ENCODE measurements at places on chromosomes 13 and 19.

DNA sequence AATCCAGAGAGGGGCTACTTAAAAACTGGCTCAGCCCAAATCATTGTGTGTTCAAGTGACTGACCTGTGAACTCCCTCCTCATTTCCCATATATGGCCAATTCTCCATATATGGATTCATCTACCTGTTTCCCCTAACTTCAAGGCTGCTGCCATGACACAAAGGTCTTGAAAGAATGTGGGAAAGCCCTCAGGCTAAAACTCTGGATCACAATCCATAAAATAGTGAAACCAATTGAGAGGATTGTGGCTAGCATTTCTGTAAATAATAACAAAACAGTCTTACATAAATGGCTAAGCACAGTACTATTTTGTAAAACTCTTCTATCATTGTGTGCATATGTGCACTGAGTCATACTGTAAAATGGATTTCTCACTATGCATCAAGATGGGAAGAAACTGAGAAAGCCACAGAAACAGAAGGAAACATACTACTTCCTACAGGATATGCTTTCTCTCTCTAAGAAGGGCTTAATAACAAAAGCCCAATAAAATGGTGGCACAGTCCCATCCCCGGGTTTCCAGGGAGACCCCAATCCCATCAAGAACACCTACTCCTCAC lies 80.5 kb downstream of the FOXO1 start:
- no peak for DNase-seq

- DNase-seq: no peak
Observed at GRCh38 chr19:46841458-46842083, 9.1 kb downstream of the AP2S1 start.

DNA sequence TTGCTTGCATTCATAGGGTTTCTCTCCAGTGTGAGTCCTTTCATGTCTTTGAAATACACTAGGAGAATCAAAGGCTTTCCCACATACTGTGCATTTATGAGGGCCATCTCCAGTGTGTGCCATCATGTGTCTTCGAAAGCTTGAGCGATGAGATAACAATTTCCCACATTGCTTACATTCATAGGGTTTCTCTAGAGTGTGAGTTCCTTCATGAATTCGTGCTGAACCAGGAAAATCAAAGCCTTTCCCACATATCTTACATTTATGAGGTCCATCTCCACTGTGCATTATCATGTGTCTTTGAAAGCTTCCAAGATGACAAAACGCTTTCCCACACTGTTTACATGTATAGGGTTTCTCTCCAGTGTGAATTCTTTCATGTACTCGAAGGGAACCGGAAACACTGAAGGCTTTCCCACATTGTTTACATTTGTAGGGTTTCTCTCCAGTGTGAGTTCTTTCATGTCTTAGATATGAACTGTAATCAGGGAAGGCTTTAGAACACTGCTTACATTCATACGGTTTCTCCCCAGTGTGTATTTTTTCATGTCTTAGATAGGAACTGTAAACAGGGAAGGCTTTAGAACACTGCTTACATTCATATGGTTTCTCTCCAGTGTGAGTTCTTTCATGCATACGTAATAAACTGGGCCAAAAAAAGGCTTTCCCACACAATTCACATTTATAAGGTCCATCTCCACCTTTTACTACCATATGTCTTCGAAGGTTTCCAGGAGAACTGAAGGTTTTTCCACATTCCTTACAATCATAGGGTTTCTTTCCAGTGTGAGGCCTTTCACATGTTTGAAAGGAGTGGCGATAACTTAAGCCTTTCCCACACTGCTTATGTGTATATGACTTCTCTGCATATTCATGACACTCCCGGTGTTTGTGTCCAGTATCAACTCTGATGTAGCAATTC lies 21.4 kb downstream of the ZNF44 start:
- DNase-seq: no peak

GRCh38 chr13:38697628-38698333 lies 10.9 kb downstream of the FREM2 start:
- DNase-seq: no peak

DNA sequence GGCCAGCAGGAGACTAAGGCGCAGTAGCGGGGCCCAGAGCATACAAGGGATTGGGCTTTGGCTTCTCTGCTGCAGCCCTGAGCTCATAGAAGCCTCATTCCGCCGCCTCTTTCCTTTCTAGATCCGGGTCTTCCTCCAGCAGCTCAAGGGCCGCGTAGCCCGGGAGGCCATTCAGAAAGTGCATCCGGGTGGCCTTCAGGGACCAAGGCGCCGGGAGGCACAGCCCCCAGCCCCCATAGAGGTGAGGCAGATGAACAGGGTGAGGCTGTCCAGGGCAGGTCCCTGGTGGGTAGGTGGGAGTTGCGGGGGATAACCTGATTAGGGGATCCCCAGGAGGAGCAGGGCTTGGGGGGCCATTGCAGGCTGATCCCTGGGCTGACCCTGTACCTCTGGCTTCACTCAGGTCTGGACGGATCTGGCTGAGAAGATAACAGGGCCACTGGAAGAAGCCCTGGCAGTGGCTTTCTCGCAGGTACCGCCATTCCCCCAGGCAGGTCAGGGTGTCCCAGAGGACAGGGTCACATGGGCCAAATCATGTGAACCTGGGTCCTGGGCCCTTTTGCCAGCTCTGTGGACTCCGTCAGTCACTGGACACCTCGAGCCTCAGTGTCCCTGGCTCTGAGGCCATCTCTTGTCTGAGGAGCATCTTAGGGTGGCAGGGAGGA lies 1.3 kb downstream of the SNAPC2 start:
- DNase-seq: no peak

DNA sequence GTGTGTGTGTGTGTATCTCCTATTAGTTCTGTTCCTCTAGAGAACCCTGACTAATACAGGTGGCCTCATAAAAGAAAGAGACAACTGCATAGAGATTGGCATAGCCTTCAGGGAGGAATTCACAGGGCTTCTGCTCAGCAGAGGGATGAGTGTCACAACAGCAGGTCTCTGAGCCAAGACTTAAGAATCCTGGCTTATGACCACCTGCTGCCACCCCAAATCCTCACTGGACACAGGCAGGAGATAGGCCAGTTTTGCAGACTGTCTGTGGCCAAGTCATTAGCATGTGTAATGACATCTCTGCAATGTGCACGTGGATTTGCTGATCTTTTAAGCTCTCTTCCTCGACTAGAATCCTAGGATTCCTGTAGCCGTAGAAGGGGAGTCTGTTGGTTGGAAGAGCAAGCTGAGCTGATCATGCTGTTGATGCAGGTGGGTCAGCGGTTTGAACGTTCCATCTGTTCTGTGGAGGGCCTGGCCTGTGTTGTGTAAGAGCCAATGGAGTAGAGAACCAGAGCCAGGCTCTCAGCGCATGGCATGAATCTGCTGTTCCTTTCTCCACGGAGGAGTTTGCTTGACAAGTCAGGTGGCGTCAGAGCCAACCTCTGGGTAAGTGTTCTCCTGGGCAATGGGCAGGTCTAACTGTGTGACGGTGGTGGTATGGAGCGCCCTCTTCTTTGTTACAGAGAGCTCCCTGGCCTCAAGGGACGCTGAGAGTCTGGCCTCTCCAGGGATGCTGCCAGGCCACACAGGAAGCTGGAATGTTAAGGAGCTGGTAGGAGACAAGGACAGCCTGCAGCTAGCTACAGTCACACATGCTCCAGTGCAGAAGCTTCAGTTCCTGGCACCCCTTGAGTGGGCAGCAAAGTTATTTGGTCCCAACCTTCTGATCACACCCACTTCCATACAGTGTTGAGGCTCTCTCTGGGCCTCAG lies 503.1 kb downstream of the FOXO1 start:
- no peak for DNase-seq

- DNase-seq: peak; percentile 60
Observed at GRCh38 chr13:40388617-40389016, 277.8 kb downstream of the FOXO1 start.

GRCh38 chr19:7238051-7238450 lies 56.2 kb downstream of the INSR start:
- DNase-seq: no peak

- DNase-seq: no peak
Observed at GRCh38 chr19:11478167-11479089, 2.4 kb downstream of the ELAVL3 start.

DNA sequence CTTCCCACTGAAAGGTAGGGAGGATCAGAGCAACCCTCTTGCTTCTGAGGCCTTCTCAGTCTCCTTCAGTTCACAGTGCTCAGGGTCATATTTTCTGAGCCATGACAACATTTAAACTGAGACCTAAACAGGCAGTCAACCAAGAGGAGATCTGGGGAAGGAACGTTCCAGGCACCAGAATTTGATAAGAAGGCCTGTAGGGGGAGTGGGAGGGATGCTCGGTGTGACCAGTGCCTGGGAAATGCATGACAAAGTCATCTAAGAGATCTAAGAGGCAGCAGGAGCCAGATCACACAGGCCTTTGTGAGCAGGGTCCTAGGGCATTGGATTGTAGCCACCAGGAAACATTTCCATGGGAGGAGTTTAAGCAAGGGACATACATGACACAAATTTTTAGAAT lies 71.6 kb downstream of the SHISA2 start:
- no peak for DNase-seq

DNA sequence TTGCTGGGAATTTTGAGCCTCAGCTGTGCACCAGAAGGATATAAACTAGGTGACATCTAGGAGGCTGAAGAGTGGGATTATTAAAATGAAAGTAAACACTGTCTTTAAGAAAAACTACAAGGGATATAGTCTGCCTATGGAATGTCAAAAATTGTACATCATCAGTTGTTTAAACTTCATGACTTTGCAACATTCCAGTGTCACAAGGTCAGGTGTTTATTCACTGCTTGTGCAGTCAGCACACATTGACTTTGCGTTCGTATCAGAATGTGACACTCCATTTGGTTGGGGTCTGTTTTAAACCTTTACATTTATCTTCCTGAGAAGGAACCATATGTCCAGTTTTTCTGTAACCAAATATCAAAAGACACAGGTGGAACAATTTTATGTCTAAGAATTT lies 85.6 kb downstream of the KL start:
- DNase-seq: no peak

DNA sequence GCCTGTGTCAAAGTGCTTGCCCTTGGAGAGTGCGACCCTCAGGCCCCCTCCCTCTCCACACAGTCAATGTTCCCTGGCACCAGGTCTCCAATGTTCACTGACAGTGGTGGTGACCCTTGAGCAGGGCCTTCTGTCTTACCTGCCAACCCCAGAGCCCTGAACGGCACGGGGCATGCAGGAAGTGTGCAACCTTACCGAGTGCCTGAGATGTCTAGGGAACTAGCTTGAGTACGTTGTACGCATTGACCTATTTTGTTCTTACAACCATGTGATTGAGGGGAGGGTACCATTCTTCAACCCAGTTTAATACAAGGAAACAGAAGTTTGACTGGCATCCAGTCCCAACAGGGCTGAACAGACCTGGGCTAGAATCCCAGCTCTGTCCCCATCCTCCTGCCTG lies 13.2 kb downstream of the MAG start:
- no peak for DNase-seq

- DNase-seq: no peak
Observed at GRCh38 chr13:68895696-68896095, 1211.9 kb upstream of the ATXN8OS start.

DNA sequence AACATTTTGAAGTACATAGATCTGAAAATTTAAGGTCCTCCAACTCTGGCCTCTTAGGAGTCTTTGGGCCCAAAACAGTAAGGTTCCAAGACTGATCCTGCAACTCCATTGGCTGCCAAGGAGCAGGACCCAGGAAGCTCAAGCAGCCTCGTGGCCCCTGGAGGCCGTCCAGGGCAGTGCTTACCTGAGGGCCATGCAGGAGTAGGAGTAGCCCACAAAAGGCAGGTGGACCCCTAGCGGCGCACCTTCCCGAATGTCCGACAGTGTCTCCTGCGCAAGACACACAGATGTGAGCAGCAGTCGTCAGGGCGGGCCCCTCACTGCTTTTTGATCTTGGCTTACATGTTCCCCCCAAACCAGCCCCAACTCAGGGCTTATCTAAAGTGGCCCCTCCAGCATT lies 5.7 kb upstream of the SIX5 start:
- DNase-seq: no peak

- DNase-seq: no peak
Observed at GRCh38 chr13:44750630-44751029, 174.5 kb upstream of the TSC22D1 start.

- DNase-seq: no peak
Observed at GRCh38 chr19:42532891-42533290, 4.6 kb upstream of the CEACAM1 start.

- no peak for DNase-seq
Observed at GRCh38 chr13:42266473-42266872, 5.5 kb upstream of the AKAP11 start.

DNA sequence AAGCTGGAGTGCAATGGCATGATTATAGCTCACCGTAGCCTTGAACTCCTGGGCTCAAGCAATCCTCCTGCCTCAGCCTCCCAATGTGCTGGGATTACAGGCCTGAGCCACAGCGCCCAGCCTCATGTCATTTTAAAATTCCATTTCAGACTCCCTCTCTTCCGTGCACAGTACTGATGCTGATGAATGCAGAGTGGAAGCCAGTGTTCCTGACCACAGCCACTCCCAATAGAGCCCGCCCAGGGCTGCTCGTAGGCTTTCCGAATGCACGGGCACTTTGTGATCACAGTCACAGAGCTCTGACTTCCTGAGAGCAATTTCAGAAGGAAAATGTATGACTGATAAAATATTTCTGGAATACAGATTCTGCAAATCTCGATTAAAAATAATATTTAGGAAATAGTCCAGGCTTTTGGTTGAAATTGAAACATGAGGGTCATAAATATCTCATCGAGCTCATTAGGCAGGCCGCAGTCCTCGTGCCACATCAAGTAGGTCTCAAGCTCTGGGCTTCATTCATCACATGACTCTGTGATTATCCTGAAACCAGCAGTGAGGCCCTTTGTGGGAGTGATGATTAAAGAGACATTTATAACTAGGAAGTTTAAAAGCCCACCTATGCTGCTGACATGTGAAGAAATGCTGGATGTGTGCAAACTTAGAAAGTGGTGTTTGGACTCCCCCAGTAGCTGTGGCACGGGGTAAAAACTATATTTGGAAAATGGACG lies 38.9 kb upstream of the AMER2 start:
- DNase-seq: no peak

DNA sequence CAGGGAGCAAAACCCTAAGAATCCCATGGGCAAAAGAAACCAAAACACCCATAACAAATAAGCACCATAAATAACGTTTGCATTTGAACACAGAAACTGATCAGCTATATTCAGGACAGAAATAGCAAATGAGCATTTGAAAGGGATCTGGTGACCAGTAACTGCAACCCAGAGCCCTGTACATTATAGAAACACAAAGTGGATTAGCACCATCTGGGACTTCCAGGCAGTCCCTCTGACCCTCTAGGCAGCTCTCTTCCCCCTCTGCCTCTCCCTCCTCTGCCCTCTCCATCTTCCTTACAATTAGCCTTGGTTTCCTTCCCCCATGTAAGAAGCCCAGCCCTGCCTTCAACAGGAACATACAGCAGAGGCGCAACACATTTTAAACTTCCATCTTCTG lies 215.0 kb downstream of the DCLK1 start:
- no peak for DNase-seq
